ENCODE measurements at places on chromosomes 5 and 9.

DNA sequence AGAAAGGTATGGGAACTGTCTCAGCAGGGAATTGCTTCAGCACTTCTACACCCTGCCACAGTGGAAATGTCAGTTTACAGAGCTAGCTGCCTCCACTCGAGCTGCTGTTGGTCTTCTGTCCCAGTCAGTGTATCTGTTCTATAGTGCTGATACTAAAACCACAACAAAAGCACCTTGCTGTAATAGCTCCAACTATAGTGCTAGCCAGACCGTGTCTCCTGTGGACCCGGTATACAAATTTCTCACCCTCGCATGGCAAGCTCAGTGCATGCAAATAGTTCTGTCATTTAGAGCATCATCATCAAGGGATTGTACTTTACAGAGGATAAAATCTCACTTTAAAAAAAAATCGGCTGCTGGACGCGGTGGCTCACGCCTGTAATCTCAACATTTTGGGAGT is 51.5 kb upstream of the IQGAP2 start:
- no peak for DNase-seq

DNA sequence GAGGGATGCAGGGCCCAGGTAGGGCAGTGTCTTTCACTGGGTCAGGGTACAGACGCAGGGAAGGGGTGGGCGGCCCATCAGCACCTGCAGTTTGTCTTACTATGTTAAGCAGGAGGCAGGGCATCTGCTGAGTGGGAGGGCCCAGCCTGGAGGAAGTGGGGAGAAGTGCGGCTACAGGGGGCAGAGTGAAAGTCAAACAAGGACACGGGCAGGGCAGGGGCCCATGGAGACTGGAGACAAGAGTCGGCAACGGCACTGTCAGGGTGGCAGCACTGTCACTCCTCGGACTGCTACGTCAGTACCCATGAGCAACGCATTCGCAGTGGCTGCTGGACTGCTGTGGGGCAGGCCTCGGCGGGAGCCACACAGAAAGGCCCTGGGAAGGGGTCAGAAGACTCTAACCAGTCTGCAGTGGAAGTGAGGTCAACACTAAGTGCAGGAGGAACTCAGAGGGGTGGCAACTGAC is 19.7 kb downstream of the CAMSAP1 start:
- no peak for DNase-seq

DNA sequence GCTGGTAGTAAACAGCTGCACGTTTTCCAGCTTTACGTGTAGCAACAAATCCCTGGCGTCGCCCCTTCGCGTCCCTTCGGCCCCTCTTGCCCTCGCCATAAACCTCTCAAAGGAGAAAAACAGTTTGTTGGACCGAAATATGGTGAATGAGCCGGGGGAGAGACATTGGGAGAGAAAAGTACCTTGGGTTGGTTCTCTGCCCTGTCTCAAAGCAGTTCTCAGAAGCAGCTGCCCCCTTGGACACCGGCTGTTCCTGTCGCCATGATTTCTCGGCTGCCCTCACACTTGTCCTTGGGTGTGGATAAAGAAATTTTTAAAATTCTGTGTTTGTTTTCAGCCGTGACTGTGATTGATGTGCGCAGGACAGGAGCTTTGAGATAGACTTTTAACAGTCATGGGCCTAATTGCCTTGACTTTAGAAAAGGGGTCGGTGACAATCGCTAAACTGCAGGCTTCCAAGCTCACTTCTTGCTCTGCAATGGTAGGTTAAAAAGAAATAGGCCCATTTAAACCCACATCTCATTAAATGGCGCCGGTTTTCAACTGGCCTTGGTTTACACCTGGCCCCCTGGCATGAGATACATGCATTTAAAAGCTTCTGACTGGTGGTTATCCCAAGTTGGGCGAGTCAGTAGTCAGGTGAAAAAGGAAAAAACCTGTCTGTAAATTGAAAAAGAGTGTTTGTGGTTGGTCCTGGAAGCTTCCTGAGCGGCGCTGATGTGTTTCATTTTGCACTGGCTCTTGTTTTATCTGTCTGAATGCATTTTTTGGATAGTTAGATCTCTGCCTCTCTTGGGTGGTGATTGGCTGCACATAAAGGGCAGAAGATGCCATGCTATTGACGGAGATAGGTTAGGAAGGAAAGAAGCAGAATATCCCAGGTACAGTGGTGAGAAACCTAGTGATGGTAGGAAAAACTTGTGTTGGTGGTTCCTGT is 983 bp downstream of the RCL1 start:
- DNase-seq: no peak

DNA sequence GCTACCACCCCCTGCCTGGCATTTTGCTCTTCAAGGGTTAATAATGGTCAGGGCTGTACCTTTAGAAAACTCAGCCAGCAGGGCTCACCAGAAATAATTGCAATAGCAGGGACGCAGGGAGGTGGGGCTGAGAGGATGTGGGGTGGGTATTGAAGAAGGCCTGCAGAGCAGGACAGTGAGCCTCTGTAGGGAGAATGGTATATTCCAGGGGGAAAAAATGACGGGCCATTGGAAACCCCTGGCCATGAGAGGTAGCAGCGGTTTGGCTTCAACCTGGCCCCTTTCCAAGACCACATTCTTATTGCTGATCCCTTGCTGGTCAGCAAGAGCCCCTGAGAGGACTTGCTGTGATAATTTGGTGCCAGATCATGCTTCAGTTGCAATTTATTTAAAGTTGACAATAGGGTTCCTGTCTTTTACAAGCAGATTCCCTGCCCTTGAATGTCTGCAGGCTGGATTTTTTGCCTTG is 36.7 kb upstream of the CTNNA1 start:
- peak; percentile 79 for DNase-seq

DNA sequence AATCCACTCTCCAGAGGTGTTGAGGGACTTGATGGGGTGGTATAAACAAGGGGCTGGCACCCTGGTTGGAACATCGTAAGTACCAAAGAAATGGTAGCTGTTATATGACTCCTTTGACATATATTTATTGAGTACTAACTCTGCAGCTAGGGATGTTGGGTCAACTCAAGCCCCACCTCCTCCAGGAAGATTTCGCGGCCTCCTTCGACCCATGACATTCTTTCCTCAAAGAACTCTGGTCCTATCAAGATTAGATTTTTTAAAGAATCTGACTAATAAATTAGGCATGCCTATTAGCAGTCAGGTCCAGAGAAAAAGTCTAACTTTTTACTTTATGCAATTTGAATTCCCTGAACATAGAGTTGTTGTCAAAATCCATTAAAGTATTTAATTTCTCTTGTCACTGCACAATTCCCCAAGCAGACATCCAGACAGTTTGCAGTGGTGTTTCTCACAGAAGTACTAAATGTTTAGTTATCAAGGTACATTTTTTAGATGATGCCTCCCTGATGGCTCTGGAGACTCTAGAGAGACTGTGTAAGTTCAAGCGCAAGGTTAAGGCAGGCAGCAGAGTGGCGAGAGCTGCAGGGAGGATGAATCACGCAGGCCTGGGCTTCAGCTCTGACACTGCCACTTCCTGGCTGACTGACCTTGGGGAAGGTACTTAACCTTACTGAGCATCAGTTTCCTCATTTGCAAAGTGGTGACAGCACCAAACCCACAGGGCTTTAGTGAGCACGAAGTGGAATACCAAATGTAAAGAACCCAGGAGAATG is 209.6 kb downstream of the TTLL11 start:
- peak; percentile 62 for DNase-seq

DNA sequence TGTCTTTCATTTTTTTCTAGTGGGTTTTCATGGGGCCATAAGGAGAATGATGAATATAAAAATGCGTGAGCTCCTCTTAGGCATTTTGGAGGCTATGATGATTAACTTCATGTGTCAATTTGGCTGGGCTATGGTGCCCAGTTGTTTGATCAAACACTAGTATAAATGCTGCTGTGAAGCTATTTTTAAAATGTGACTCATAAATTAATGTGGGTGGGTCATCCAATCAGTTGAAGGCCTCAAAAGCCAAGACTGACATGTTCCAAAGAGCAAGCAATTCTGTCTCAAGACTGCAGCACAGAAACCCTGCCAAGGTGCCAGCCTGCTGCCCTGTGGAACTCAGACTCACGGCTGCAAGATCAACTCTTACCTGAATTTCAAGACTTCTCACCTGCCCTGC is 24.4 kb upstream of the ICE1 start:
- DNase-seq: no peak

DNA sequence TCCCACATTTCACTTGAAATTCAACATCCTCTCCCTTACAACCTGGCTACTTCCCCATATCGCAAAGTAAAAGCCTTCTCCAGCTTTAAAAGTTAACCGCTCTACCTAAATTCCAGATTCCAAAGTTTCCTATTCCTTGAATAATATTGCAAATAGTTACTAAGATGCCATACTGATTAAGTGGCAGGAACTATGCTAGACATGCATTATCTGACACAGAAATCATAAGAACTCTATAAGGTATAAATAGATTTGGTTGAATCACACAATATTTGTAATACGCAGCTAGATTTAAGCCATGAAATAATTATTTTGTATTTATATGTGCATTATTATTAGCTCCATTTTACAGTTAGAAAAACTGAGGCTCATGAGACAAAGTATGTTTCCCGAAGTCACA is 92.8 kb downstream of the NFIB start:
- DNase-seq: no peak

DNA sequence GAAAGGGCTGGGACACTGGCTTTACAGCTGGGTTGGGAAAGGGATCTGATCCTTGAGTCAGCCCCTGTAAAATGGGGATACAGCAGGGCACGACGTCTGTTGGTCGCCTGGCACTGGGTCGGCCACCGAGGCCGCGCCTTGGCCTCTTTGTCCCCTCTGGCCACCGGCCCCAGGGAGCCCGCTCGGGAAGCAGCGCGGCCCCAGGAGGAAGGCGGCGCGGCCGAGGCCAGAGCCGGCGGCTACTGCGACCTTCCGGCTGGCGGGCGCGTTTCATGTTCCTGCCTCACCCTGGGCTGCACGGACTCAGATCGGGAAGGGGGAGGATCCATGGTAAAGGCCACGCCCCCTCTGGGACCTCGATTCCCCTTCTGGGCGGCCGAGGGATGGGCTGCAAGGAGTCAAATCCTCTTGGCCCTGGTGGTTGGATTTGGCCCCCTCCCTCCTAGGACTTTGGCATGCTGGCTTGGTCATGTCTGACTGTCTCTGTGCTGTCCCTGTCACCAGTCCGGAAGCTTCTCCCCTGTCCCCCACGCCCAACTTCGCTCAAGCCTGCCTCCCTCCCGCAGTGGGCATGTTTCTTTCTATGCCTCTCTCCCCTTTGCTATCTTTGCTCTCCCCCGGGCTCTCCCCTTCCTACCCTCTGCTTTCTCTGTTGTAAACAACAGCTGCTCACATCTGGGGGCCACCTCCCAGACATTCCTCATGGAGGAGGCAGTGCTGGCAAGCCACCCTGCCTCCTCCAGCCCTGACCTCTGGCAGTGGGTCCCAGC is 25.8 kb downstream of the FPGS start:
- peak; percentile 72 for DNase-seq

Data from astrocyte of the hippocampus (primary cell).